ENCODE measurements at places on chromosomes 3 and 15.

DNA sequence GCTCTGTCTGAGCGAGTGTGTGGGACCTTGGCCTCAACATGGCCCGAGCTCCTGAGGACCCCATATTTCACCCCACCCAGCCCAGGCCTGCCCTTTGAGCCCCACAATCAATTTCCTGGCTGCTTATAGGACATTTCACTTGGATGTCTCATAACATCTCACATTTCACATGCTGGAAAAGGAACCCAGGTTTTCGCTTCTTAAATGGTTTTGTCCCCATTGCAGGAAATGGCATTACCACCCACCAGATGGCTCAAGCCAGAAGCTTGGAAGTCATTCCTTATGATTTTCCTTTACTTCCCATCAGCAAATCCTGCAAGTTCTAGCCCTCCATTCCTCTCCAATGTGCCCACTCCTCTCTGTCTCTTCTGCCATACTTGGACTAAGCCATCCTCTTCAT is 14.9 kb downstream of the ITGA11 start:
- DNase-seq: no peak

DNA sequence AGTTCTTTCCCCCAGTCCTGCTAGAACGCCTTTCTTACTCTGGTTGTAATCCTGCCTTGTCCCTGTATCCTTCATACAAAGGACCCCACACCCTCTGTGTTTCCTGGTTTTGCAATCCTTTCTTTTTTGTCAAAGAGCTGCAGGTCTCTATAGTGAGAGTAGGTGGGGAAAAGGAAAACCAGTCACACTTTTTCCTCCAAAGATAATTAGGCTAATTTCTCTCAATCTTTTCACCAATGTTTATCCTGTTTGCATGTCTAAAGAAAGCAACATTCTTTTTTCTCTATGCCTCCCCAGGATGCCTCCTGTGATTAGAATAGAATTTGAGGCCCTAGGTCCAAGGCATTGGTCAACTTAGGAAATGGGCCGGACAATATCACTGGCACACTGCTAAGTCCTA is 25.4 kb downstream of the SEMA6D start:
- no peak for DNase-seq

- peak; percentile 55 for DNase-seq
These were observed 709.6 kb upstream of the CFAP20DC start for GRCh38 chr3:59759298-59760031.

DNA sequence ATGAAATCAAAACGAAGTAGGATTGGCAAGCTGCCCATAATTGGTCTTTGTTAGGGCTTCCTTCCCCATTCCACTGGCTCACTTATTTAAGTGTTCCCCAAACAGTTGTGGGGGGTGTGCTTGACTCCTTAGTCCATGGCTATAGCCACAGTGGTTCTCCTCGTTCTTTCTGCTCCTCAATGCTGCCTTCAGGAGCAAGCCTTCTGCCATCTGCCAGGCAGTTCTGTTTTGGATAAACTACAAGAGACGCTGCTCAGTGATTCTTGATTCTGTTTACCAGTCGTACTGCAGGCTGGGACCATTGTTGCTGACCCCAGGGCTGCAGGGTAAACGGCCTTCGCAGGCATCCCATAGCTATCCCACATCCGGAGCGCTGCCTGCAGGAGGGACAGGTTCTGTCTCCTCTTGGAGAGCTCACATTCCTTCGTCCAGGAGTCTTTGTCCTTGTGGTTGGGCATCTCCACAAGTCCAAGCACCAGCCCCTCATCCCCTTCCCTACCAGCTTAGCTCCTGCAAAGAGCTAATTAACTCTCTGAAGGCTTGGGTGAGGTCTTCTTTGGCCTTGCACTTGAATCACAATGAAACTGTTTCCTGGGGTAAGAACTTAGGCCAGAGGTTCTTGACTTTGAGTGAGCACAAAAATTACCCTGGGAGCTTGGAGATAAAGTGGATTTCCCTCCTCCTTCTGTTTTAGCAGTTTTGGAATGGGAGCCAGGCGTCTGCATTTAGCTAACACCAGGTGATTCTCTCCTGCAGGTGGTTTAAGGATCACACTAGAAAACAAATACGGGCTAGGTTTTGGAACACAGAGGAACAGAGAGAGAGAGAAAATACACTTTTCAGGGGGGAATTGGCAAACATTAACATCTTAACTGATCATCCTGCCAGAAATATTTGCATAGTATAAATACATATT is 114.9 kb downstream of the SV2B start:
- no peak for DNase-seq

GRCh38 chr3:123328851-123329635 is 119.8 kb downstream of the ADCY5 start:
- peak; percentile 64 for DNase-seq

- DNase-seq: no peak
These were observed 11.1 kb upstream of the TBC1D21 start for GRCh38 chr15:73862276-73862675.

- DNase-seq: no peak
These were observed 31.4 kb downstream of the FLNB start for GRCh38 chr3:58039601-58040000.

GRCh38 chr15:71484080-71484479 is 326.3 kb upstream of the NR2E3 start:
- peak; percentile 9 for DNase-seq

- no peak for DNase-seq
These were observed 380.4 kb downstream of the ROBO2 start for GRCh38 chr3:77420336-77420735.

DNA sequence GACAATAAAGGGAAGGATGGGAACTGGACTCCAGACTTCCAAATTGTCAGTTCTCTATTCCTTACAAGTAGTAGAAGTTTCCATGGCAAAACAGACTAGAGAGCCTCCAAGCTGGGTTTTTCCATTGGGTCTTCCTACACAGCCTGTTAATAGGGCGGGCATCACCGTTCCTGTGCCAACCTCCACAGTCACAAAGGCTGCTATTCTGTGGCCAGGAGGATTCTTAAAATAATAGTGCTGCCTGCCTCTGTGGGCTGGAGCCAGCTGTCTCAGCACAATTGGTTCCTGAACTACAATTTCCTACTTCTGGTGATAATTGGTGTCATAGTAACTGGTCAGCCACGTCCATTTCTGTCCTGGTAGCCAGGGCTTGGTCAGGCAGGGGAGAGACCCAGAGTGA is 38.6 kb downstream of the LYZL4 start:
- DNase-seq: no peak

- DNase-seq: no peak
These were observed 329.7 kb downstream of the RORA start for GRCh38 chr15:60899322-60899966.

GRCh38 chr15:77702211-77702957 is 69.7 kb upstream of the LINGO1 start:
- peak; percentile 44 for DNase-seq
